Brain pericyte (primary cell): ENCODE measurements at places on chromosomes 2 and 18.

- DNase-seq = no peak
These were observed 96.6 kb upstream of the STK17B start for GRCh38 chr2:196268025-196268424.

DNA sequence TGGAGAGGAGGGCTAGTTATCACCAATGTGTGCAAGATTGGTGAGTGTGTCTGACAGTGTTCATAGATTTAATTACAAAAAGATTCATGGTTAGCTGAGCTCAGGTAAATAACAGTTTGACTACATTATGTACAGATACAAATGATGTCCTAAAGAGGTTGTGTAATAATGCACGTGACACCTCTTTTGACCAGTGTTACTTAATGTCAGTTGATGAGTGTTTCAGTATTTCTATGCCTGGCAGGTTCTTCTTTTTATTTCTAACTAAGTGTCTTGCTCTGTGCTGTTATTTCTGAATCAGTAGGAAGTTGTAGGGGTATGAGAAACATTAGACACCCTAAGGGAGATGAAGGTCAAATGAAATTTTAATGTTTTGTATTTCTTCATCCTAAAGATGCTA is 7.9 kb upstream of the INHBB start:
- DNase-seq = no peak

DNA sequence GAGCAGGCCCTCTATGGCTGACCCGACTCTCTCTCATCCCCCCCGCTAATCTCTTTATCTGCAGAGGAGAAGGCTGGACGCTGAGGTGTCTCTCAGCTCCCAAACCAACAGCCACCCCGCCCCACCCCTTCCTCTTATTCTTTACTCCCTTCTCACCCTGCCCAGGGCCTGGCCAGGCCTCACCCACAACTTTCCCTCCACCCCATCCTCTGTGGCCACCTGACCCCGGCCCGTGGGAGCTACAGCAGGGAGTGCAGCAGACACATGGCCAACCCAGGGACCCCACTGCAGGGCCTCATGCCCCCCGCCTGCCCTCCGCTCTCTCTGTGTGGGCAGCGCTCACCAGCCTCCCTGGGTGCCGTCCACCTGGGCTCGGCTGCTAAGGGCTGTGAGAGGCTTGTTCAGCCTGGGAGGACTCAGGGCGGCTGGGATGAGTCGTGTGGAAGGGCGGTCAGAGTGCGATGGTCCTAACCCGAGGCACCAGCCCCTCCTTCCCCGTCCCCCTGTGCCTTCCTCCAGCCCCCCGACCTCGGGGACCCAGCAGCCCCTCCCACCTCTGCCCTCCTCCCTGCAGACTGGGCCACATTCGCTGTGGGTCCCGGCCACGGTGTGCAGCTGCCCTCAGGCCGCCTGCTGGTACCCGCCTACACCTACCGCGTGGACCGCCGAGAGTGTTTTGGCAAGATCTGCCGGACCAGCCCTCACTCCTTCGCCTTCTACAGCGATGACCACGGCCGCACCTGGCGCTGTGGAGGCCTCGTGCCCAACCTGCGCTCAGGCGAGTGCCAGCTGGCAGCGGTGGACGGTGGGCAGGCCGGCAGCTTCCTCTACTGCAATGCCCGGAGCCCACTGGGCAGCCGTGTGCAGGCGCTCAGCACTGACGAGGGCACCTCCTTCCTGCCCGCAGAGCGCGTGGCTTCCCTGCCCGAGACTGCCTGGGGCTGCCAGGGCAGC is 6.8 kb downstream of the NEU4 start:
- no peak for DNase-seq

GRCh38 chr2:113896791-113897190 is 6.9 kb downstream of the ACTR3 start:
- DNase-seq = no peak

DNA sequence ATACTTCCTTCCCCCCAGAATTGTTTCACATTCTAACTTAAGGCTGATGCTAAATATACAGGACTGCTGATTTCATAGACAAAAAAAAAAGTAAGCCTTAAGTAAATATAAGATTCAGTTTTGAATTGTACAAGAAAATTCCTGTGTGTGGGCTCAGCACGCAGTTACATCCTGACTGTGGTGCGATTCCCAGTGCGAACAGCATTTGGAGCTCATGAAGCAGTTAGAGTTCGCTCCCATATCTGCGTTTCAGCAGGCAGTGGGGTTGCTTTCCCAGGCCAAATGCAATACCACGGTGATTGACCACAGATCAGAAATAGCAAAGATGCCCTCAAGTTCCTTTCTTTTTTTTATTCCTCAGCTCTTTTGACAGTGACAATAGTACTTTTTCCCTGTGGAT is 75.6 kb downstream of the SATB2 start:
- DNase-seq = peak; percentile 25

- no peak for DNase-seq
These were observed 8.4 kb upstream of the CREG2 start for GRCh38 chr2:101395545-101396315.

DNA sequence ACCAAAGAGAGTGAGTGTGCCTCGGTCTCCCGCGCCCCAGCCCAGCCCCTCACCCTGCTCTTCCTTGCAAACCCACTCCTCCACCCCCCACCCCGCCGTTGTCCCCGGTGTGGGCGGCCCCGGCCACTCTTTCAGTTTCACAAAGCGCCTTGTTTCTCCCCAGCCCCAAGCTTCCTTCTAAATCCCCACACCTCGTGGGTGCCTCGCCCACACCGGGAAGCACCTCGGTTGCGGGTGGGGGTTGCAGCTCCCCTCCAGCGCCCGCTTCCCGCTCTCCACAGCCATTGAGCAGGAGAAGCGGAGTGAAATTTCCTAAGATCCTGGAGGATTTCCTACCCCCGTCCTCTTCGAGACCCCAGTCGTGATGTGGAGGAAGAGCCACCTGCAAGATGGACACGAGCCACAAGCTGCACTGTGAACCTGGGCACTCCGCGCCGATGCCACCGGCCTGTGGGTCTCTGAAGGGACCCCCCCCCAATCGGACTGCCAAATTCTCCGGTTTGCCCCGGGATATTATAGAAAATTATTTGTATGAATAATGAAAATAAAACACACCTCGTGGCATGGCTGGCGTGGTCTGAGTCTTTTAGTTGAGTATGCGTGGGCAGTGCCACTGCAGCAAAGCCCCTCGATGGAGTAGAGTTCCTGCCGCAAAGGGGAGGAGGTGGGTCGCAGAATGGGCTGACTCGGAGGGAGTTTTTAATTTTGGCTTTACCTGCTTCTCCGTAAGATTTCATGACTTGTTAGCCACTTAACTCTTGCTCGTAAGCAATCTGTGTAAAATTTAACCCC is 848 bp downstream of the TMSB10 start:
- DNase-seq = no peak

DNA sequence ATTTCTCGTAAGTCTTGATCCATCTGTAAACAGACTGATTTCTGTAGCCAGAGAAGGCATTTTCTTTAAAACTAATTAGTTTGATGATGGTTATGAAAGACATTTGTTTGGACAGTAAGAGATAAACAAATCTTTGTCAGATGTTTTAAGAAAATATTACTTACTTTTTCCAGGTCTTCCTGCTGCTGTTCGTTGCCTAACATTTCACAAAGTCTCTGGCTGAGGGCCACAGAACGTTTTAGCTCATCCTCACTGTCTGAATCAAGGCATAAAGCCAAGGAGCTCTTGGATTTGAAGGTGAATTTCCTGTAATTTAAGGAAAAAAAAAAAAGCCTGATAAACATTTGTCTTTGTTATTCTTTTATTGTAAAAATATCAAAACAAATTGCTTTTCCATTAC is 57.8 kb downstream of the VIL1 start:
- no peak for DNase-seq

- DNase-seq = no peak
These were observed 81.4 kb upstream of the BZW1 start for GRCh38 chr2:200730302-200730701.

DNA sequence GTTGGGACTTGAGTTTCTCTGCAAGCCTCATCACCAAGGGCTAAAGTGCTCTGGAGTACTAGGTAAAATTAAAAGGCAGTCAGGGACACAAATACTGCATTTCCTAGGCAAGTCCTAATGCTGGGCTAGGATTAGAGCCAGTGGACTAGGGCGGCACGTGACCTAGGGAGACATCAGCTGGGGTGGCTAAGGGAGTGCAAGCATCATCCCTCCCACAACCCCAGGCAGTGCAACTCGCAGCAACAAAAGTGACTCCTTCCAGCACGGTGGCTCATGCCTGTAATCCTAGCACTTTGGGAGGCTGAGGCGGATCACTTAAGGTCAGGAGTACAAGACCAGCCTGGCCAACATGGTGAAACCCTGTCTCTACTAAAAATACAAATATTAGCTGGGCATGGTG is 30.7 kb upstream of the UPP2 start:
- DNase-seq = no peak

DNA sequence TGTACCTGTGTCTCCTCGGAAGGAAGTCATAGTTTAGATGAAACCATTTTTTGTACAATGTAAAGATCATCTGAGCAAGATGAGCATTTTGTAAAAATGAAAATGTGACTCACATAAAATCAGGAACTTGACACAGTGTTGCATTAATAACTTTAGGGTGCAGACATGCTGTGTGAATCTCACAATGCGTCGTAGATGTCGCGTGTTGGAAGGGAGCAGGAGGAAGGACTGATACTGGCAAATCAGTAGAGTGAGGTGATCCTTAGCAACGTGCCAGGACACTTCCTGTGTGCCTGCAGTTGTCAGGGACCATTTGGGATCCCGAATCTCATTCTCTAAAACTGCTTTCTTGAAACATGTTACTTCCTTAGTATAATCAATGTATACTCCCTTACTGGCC is 103.1 kb downstream of the SH3BP4 start:
- DNase-seq = no peak

GRCh38 chr2:238430781-238431180 is 4.1 kb downstream of the ASB1 start:
- no peak for DNase-seq

GRCh38 chr2:190838492-190838910 is 42.1 kb upstream of the GLS start:
- DNase-seq = no peak

- no peak for DNase-seq
These were observed 35.0 kb upstream of the PTMA start for GRCh38 chr2:231673348-231673770.

DNA sequence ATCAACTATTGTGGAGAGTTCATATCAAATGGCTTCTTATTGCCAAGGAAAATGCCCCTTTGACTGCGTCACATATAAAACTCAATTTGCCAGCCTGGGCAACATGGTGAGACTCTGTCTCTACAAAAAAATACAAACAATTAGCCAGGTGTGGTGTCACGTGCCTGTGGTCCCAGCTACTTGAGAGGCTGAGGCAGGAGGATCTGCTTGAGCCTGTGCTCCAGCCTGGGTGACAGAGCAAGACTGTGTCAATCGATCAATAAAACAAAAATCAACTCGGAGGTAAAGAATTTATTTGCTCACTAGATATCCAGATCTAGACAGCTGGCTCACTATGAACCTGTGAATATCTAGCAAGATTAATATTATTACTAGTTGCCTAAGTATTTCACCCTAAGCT is 1.7 kb upstream of the ZCCHC2 start:
- no peak for DNase-seq

- DNase-seq = no peak
These were observed 1.9 kb downstream of the REV1 start for GRCh38 chr2:99487906-99488305.

GRCh38 chr2:64799592-64800252 is 146.0 kb upstream of the SERTAD2 start:
- no peak for DNase-seq

DNA sequence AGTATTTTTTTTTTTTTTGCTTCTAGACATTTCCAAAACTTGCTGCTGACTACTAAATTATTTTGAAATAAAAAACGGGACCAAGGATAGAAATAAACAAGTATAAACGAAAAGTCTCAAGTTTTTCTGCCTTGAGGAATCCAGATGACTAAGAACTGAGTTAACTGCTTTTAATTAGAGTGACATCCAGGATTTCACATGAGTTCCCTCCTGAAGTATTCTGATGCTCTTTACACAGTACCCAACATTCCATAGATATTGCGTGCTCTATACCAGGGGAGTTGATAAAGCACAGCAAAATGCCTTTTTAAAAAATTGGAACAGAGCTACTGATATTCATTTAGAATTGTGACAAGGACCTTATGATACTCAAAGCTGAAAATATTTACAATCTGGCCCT is 618.0 kb downstream of the CCDC85A start:
- no peak for DNase-seq

GRCh38 chr2:21041943-21042707 is 1.7 kb downstream of the APOB start:
- DNase-seq = no peak

GRCh38 chr18:76922107-76922506 is 99.8 kb downstream of the ZNF236 start:
- peak; percentile 27 for DNase-seq

- DNase-seq = no peak
These were observed 680 bp upstream of the FHOD3 start for GRCh38 chr18:36296650-36297416.

DNA sequence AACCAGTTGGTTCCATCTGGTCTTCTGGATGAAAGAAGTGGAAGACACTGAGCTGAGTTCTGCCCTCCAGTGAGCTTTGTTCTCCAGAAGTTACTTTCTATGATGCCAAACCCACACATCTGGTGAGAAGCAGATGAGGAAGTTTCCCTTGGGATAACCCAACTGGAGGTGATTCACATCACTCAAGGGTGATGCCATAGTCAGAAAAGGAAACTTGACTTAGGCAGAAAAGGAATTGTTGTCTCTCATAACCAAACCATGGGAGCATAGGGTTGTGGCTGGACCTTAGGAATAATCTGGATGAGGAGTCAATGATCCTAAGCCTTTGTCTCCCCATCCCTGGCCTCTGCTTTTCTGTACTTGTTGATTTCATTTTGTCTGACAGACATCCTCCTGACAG is 43.7 kb downstream of the CDC42EP3 start:
- DNase-seq = no peak

- DNase-seq = no peak
These were observed 165.5 kb upstream of the ACVR2A start for GRCh38 chr2:147679191-147679954.

GRCh38 chr2:45922577-45922988 is 271.1 kb downstream of the PRKCE start:
- DNase-seq = no peak

DNA sequence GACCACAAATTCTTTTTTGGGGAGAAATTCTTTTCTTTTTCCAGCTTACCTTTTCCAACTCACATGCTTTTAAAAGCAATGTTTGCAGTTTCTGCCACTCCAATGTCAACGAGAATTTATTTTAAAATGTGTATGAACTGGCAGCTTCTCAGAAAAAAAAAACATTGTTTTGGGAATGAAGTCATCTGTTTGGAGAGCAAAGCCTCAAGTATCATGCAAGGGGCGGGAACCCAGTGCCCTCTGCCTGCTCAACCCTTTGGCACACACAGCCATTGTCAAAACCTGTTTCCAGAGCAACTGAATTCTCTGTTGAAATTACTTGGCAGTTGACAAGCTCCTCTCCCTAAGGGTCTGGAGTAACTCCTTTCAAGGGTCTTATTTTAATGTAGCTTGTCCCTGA is 128.5 kb downstream of the QPCT start:
- peak; percentile 64 for DNase-seq

GRCh38 chr2:188604579-188604978 is 312.9 kb downstream of the GULP1 start:
- no peak for DNase-seq

GRCh38 chr18:53115876-53116585 is 776.0 kb downstream of the DCC start:
- DNase-seq = no peak

GRCh38 chr2:147789720-147790119 is 55.1 kb upstream of the ACVR2A start:
- no peak for DNase-seq

- DNase-seq = no peak
These were observed 14.4 kb downstream of the OTOF start for GRCh38 chr2:26463244-26464192.

- DNase-seq = no peak
These were observed 25.0 kb downstream of the PTPN2 start for GRCh38 chr18:12858991-12859390.

- no peak for DNase-seq
These were observed 35.9 kb downstream of the PSD4 start for GRCh38 chr2:113209646-113210171.
